ENCODE measurements at places on chromosomes 16 and 17.
A peak's percentile ranks its signal among the peaks of the same experiment; 100 is the strongest.

- DNase-seq: no peak
Measured at GRCh38 chr16:59192551-59193199, 458.6 kb upstream of the GOT2 start.

DNA sequence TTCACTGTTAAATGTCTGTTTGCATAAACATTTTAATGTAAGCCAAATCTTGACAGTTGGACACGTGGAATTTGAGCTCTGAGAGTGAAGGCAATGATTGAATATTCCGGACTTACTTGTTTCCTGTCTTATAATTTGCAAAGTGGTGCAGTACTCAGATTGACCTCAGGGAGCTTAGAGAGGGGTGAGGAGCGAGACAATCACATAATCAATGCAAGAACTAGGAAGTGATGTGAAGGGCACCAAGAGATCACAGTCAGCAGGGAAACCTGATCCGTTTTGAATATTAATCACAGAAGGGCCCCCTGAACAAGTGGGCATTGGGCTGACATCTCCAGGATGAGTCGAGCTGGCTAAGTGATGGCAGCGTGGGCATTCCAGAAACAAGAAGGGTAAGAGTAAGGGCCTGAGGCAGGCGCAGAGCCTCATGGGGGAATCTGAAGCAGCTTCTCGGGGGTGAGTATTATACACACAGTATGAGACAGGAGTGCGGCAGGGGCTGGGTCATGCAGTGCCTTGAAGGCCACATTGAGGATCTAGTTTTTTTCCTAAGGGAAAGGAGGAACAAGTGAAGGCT lies 26.1 kb downstream of the TEX2 start:
- DNase-seq: no peak

GRCh38 chr16:50761267-50761666 lies 19.4 kb downstream of the CYLD start:
- no peak for DNase-seq

GRCh38 chr17:39563476-39563875 lies 44.2 kb downstream of the NEUROD2 start:
- DNase-seq: no peak

DNA sequence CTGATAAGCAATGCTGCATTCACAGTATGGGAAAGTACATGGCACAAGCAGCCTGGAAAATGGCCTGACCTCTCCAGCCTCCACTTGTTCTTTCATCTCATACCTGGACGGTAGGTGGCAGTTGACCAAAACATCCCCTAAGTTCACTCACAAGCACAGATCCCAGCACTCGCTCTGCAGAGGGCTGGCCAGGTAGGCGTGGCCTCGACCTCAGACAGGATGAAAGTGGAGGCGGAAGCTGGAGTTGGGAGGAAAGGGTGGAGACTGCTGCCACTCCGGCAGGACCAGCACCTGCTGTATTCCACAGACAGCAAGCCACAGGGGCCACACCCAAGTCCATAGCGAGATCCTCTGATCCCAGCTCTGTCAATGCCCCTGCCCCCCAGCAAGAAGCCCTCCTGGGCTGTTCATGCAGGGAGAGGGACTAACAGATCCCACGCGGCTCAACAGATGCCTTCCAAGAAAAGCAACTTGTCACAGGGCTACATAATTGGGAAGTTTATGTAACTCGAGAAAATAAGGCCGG lies 31.3 kb downstream of the ZCCHC14 start:
- no peak for DNase-seq

GRCh38 chr16:59864981-59865666 lies 1131.0 kb upstream of the GOT2 start:
- DNase-seq: no peak

DNA sequence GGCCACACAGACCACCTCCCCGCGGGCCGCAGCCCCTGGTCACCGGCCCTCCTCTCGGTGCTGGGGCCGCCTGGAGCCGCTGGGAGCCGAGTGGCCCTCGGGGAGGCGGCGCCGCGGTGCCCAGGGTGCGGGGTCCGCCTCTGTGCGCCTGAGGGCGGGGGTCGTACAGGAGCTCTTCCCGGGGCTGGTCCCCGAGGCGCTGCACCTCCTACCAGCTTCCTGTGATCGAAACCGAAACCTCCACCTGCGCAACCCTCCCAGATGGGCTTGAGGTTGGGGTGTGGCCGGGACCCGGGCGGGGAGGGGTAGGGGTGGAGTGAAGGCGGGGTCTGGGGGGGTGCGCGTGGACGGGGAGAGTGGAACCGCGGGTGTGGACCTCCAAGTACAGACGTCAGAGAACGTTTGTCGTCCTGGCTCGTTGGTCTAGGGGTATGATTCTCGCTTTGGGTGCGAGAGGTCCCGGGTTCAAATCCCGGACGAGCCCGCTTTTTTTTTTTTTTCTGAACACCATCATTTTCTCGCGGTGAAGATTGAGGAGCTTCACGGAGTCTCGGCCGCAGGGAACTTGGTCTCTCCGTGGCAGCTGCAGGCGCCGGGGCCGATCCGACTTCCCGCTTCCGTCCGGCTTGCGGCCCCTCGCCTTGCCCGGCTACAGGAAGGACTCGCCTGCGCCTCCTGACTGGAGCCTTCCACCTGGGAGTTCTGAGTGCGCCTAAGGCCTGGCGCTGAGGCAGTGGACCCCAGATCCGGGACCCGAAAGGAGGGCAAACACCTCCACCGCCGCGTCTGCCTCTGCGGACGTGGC lies 23.9 kb downstream of the ZNF213 start:
- peak; percentile 74 for DNase-seq

DNA sequence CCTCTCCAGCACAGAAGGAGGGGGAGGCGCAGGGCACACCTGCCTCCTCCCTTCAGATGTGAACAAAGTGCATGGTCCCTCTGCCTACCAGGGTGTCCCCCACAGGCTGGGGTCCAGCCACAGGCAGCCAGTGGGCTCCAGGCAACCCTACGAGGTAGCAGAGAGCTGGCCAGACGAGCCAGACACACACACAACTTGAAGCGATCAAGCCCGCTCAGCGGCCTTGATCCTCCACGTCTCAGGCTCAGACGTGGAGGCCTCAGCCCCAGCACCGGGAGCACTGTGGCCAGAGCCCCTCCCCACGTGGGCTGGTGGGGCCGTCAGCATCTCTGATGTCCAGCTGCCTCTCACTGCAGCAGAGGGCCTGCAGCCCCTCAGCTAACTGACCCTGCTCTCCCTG lies 8.5 kb downstream of the MCRIP1 start:
- no peak for DNase-seq

DNA sequence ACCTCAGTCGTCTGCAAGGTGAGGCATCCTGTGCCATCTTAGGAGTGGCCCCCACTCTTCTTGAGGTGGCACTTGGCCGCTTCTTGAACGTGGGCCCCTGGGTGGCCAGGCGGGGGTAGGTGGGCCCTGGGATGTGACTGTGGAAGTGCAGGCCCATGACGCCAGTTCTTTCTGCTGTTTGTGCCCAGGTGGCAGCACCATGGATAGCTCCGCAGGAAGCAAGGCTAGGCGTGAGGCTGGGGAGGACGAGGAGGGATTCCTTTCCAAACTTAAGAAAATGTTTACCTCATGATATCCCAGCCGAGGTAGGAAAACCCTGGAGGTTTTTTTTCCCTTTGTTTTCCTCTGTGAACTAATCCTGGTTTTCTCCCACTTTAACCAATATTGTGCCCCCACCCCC lies 19.8 kb downstream of the NMRAL1 start:
- no peak for DNase-seq

- no peak for DNase-seq
Measured at GRCh38 chr17:40705584-40705983, 2.0 kb upstream of the KRT24 start.

- no peak for DNase-seq
Measured at GRCh38 chr16:87017371-87018012, 299.7 kb downstream of the C16orf95 start.

DNA sequence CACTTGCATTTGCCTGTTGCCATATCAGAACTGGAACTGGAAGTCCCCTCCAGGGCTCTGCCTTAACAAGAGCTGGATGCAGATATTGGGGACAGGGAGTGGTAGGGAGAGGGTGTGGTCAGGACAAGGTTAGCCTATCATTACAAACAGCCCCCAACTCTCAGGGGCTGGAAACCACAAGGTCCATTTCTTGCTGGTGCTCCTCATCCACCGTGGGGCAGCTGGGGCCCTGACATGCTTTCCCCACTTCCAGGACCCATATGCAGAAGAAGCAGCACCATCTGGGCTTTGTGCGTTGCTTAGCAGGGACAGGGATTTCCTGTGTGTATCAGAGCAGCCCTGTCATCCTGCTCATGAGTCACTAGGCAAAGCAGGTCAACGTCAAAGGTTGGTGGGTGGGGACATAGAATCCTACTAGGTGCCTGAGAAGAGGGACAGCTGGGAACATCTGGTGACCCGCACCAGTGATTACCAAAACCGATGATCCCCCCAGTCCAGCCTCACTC lies 26.9 kb downstream of the RGS9 start:
- peak; percentile 10 for DNase-seq

- no peak for DNase-seq
Measured at GRCh38 chr17:31448467-31449077, 57.1 kb downstream of the RAB11FIP4 start.

GRCh38 chr17:61005358-61005757 lies 327.7 kb downstream of the BCAS3 start:
- DNase-seq: no peak

- no peak for DNase-seq
Measured at GRCh38 chr17:43987131-43988021, 17.0 kb upstream of the NAGS start.

GRCh38 chr16:48089053-48089792 lies 66.6 kb downstream of the ABCC12 start:
- no peak for DNase-seq

GRCh38 chr17:45578516-45579455 lies 88.3 kb upstream of the PLEKHM1 start:
- DNase-seq: no peak

GRCh38 chr17:50676065-50676975 lies 31.4 kb downstream of the ANKRD40 start:
- DNase-seq: no peak

DNA sequence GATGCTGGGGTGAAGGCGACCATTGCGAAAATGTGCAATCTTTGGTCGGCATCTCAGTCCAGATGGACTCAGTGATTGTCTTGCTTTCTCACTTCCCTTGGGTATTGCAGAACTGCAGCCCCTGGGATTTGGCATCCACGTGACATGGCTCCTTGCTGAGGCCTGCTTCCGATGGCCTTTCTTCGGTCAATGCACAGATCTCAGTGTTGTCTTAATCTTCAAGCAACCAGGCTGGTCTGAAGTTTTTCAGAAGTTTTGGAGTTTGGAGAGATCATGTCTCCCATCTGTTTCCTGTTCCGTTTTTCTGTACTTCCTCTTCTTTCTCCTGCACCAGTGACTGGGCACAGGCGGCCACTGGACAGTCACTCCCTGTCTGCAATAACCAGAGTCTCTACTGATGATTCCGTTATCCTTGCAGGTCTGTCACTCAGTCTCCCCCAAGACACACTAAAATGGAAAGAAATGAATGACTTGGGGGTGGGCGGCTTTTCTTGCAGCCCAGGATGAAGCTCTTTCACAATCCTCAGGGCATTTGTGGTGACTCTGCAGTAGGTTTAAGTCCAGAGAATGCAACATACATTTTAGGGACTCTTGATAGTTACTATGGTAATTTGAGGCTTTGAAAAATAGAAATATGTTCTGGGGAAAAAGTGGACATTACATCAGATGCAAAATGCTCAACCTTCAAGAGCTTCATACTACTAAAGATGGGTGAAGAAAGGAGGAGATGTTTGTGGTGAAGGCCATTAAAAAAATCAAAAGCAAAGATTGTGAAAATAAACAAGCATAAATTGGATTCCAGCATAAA lies 106.3 kb upstream of the ZFHX3 start:
- DNase-seq: no peak

- DNase-seq: no peak
Measured at GRCh38 chr17:34435182-34435928, 72.3 kb upstream of the CCL1 start.

DNA sequence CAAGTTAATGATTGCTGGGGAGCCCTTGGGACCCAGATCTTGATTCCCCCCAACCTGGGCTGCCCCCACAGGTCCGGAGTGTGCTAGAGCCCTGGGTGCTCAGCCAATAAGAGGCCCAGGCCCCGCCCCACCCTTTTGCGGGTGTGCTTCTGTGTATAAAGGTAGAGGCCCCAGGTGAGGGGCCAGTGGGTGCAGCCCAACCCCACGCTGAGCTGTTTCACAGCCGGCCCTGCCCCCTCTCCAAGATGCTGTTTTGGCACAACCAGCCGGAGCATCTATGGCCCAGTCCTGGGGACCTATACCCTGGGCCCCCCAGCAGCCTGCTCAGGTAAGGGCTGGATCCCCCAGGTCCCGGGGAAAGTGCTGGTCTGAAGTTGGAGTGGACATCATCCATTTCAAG lies 11.8 kb upstream of the STAC2 start:
- DNase-seq: no peak

DNA sequence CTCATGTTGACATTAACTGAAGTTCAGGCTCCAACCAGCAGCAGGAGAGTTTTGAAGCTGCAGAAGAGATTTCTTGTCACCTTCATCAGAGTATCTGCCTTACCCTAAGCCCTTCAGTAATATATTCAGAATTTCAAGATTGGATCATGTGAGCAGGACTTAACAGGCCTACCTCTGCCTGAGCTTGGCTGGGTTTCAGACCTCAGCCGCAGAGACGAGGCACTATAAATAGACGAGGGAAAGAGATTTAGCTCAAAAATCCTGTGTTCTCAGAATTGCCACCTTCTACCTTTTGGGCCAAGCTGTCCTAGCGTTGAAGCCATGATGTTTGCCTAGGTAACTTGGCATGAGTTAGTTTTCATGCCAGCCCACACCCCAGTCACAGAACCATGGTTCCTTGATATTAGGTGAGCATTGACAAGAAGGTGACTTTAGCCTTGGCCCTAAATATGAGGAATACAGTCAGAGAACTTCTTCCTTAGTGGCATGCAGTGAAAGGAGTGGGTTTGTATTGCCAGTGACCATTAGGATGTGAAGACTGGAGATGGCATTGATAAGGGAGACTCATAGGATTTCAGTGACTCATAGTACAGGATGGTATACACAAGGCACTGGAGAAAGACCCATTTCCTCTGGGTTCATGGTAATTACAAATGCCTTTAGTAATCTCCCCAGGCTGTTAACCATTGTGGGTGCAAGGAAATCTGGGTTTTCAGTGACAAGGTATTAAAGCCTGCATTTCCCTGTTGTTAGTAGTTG lies 224.3 kb downstream of the MSI2 start:
- no peak for DNase-seq

GRCh38 chr16:66462912-66463311 lies 35.8 kb downstream of the BEAN1 start:
- DNase-seq: no peak

DNA sequence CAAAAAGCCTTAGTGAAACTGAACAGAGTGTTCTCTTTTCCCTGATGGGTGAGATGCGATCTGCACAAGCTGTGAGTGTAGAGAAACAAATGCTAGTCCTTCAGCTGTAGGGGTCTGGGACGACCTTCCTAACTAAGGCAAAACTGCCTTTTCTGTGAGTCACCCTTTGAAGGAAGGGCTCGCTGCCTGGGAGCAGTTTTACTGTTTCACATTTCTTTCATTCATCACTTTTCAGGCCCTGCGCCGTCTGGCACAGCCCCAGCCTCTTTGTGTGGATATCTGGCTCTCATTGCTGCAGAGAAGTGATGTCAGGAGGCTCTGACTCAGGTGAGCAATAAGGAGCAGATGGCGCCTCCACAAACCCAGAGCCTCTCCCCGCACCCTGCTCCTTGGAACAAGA lies 57.4 kb downstream of the HS3ST3A1 start:
- no peak for DNase-seq

All from stimulated activated CD4-positive, alpha-beta T cell treated with anti-CD3 and anti-CD28 coated beads, Interleukin-4, amount 100 ng/mL, for 4 hours (primary cell).